ENCODE measurements at places on chromosomes 16 and 17. TPM values are rescaled to one million over a fixed set of nuclear protein-coding genes. Genes with fewer than 3 reads are reported as not detected.

GRCh38 chr17:40331743-40332641 is 23.0 kb downstream of the RARA start:
- peak; percentile 95 for DNase-seq

- DNase-seq = no peak
Measured at GRCh38 chr16:66842765-66843164, 1.4 kb upstream of the CA7 start.

Gene UNC13D
- total RNA-seq = 7.6 TPM

Gene TAT
- 0.26 TPM for total RNA-seq

Measured in psoas muscle (tissue), 8 donors.